ENCODE measurements at places on chromosomes 1 and 21.
A peak's percentile ranks its signal among the peaks of the same experiment; 100 is the strongest.

GRCh38 chr1:41751804-41752513, 166.8 kb downstream of the HIVEP3 start:
- peak; percentile 21 for DNase-seq

- DNase-seq = no peak
Measured at GRCh38 chr1:7120863-7121621, 335.8 kb downstream of the CAMTA1 start.

DNA sequence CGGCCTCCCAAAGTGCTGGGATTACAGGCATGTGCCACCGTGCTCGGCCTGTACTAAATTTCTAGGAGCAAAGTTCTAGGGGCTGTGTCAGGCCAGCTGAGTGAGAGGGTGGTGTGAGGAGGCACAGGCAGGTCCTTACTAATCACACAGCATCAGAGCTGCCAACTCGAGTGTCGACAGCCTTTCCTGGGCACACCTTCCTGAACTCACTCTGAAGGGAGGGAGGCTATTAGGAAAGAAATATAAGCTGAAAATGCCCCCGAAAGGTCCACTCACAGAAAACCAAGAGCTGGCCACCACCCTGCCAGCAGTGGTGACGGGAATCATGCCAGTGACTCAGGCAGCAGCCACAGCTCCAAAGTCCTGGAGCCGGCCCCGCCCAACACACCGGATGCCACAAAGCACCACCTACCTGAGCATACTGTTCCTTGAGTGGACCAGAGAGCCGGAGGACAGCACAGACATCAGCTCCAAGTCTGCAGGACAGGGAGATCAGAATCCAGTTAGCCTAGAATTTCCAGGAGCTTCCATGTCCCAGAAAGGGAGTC, 4.5 kb downstream of the PMVK start:
- DNase-seq = peak; percentile 93

GRCh38 chr21:40381111-40381510, 465.8 kb downstream of the DSCAM start:
- DNase-seq = no peak

DNA sequence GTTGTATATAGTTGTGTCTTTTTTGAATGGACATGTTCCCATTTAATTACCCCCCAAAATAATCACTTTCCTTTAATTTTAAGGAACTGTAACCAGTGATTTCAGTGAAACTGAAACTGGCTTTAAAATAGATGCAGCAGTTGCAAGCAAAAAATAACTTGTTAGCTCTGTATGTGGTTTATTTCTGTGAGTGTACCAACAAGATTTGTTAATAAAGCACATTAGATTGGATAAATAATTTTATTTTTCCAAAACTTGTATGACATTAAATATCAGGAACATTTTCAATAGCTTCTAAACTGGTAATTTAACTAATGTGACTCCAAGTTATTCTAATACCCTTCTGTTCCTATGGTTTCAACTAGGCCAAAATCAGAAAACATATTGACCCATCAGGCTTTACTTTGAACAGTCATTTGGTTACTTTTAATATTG, 184.3 kb upstream of the CACYBP start:
- no peak for DNase-seq

GRCh38 chr1:214281021-214281719, at the start of gene SMYD2:
TSS of gene SMYD2 (plus strand) at chr1:214281159. CDS start at chr1:214281255, 96 bp downstream.
- peak; percentile 80 for DNase-seq

GRCh38 chr21:33966324-33966949, 50.8 kb upstream of the ATP5PO start:
- DNase-seq = no peak

DNA sequence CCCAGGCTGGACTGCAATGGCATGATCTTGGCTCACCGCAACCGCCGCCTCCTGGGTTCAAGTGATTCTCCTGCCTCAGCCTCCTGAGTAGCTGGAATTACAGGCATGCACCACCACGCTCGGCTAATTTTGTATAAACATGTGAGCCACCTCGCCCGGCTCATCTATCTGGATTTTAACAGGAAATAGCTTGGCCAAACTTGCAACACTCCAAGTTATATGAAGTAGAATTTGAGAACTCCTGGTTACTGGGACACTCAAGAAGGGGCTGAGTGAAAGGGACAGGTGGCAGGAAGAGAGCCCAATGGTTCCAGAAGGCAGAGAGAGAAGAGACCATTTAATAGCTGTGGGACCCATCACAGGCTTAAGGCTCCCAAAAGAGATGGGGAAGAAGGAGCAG, 2.9 kb upstream of the GPX7 start:
- no peak for DNase-seq

DNA sequence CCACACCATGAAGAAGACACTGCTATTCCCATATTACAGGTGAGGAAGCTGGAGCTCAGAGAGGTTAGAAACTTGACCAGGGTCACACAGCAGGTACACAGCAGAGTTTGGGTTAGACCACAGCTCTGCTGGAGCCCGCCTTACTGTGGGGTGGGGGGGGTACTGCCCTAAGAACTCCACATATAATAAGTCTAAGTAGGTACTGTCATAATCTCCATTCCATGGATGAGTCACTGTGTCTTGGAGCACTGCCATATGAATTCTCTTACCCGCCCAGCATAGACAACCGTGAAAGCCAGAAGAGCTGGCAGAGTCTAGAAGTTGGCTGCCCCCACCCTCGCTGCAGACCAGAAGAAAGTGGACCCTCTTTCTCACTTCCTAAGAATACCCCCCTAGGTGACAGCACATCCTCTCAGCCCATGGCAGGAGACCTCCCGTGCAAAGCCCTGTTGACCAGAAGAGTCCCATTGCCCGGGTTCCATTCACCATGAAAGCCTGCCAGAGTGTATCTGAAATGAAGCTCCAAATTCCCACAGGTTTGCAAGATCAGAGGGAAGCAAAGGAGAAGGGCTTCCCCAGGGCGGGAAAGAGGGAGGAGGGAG, 5.2 kb upstream of the PLA2G2D start:
- DNase-seq = peak; percentile 44

DNA sequence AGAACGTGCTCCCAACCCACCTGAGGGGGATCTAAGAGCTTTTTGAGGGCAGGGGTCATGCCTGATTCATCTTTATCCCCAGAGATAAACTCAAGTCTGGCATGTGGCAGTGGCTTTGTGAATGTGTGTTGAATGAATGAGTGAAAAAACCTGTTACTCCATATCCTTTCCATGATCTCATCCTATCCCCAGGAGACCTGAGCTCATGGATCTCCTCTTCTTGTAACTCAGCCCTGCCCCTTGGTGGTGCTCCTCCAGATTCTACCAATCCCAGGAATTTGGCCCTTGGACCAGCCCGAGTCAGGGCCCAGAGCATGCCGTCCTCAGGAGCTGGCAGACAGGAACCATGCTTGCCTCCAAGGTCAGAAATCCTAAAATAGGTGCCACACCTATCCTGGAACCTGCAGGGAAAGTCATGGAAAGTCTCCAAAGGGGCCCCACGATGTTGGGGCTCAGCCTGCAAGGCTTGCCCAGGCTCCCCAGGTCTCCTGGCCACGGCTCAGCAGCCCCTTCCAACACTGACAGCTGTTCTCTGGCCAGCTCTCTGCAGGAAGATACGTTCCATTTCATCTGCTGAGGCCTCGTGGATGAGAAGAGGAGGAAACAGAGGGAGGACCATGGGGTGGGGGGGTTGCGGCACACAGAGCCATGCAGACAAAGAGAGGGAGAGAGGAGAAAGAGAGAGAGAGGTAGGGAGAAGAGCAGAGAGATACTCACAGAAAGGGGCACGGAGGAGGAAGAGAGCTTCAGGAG, 214.6 kb downstream of the TRABD2B start:
- DNase-seq = no peak

GRCh38 chr1:89670163-89670562, 37.2 kb downstream of the LRRC8C start:
- DNase-seq = no peak

- no peak for DNase-seq
Measured at GRCh38 chr1:53015508-53015860, 46.5 kb upstream of the PODN start.

- no peak for DNase-seq
Measured at GRCh38 chr1:220224611-220225124, 47.6 kb downstream of the RAB3GAP2 start.

DNA sequence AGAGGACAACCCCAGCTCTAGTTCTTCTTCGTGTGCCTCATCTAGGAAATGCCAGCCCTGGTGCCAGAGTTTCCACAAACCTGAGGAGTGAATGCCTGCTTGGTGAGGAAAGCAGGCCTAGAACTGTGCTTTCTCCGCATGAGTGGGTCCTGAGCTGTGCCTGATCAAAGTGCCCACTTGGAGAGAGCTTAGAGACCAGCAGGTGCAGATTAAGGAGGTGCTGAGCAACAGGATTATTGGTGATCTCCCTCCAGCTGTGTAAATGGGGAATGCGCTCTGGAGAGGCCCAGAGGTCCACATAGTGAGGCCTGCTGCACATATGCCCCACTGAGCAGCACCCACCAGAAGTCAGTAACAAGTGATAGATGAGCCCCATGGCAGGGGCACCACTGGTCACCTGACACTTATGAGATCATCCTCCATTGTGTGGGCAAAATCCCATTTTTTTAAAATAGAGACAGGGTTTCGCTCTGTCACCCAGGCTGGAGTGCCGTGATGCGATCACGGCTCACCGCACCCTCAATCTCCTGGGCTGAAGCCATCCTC, 127.2 kb upstream of the ZC3H12A start:
- no peak for DNase-seq

DNA sequence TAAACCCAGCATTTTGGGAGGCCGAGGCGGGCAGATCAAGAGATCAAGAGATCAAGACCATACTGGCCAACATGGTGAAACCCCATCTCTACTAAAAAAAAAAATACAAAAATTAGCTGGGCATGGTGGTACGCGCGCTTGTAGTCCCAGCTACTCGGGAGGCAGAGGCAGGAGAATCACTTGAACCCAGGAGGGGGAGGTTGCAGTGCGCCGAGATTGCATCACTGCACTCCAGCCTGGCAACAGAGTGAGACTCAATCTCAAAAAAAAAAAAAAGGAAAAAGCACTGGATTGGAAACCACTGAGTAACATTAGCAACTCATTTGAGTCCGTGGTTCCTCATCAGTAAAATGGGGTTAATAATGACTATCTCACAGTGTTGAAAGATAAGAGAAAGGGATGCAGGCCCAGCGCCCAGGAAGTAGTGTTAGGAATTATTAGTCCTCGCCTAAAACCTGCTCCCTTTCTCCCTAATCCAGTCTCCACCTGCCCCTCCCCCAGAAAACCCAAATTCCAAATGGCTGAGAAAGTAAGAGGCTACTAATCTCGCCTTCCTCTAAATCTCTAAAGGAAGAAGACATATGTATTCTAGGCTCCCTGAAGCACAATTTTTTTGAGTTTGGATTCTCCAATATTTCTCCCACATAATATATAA, 49.5 kb downstream of the RHBG start:
- no peak for DNase-seq

DNA sequence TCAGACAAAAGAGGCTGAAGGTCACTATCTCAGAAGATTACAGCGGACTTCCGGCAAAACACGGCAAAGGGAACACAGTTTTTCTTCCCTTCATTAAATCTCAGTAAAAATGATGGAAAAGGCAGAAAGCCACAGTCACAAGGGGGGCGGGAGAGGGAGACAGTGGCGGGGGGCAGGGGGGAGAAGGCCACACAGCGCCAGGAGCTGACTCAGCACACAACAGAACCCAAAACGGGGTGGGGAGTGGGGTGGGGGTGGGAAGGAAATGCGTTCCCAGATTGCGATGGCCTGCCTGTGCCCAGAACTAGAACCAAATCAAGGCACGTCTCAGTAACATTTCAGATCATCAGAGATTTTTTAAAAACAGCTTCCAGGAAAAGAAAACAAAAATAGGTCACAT, 13.4 kb downstream of the CFAP74 start:
- no peak for DNase-seq

DNA sequence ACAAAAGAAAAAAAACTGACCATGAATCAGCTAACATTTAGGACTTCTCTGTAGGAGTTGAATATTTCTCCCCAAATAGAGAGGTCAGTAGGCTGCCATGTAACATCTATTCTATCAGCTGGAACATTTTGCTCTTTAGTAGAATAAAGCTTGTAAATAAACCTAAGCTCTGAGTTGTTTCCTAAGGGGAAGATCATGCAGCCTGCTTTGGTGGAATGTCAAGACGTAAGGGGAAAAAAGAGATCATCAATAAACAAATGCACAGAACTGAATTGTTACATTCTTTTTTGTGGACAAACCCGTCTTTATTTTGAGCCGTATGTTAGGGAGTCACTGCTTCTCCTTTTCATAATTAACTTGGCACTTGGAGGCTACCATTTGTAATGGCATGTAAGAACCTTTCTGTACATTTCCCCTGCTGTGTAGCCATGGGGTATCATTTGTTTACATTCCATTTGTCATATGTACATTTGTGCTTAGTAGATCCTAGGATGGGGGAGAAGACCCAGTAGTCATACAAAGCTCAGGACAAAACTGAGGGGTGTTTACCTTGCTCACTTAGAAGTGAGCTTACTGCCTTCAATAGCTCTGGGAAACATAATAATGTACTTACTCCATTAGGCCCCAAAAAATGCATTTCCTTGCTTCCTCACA, 10.8 kb upstream of the PALMD start:
- no peak for DNase-seq

DNA sequence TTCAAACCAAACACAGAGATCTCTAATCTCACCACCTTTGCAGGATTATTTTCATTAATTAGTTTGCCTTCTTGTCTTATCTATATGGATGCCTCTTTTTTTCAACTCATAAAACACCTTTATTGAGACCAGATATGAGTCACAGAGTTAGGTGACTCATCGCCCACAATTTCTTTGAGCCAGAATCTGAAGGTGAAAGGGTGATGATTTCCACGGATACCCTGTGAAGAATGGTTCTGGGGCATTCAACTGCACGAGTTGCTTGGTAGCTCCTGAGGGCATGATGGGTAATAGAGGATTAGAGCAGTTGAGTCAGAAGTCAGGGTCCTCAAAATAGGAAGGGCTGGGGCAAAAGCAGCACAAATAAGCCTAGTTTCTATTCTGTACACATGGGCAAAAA, 128.2 kb downstream of the TBX19 start:
- no peak for DNase-seq

GRCh38 chr1:81689531-81689941, 111.2 kb upstream of the ADGRL2 start:
- DNase-seq = no peak

DNA sequence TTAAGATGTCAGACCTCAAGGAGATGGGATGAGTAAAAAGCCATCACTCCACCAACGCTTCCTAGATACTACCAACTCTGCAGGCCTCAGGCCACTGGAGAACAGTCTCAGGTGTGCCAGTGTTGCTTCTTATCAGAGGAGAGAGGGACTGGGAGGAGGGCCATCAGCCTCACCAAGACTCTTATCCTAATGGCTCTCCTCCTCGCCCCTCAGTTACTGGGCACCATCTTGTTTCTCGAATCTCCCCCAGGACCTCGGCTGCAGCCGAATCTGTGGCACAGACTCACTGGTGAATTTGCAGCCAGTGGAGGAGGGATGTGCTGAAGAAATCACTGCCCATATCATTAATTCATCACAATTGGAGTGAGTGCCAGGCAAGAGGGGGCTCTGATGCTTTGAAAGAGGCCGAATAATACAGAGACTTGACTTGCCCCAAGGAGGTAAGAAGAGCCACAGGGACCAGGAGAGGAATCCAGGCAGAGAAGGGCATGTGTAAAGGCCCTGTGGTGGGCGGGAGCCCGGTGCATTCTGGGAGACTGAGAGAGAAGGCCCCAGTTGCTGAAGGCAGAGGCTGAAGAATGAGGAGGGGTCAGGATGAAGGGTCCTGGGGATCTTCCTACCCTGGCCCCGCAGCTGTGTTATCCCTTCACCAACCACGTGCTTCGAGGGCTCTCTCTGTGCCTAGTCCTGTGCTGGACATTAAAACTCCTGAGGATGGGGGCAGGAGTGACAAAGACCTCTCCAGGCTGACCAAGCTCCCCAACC, 129.8 kb downstream of the PTPRU start:
- no peak for DNase-seq
